ENCODE measurements at places on chromosomes 3 and 15.

GRCh38 chr15:48084759-48085590 lies 35.8 kb upstream of the SLC24A5 start:
- peak; percentile 8 for DNase-seq

DNA sequence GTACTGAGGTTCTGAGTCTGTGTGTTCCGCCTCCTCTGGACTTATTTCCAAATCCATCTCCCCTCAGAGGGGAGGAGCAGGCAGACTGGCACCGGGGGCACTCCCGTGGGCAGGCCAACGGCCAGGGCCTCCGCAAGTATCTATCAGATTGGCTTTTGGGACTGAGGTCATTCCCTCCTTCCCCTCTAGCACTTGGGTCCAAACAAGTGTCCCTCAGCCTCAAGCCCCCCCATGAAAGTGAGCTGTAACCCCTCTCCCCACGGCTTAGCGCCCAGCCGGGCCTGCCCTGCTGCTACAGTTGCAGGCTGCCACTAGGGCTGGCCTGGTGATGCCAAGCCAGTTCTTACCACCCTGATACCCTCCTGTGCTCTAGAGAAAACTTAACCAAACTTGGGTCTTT lies 17.4 kb downstream of the ITGA11 start:
- DNase-seq, result no peak

- DNase-seq, result no peak
Measured at GRCh38 chr15:72117486-72118016, 399 bp downstream of the MYO9A start.

- no peak for DNase-seq
Measured at GRCh38 chr3:16482194-16482769, 31.2 kb downstream of the RFTN1 start.

DNA sequence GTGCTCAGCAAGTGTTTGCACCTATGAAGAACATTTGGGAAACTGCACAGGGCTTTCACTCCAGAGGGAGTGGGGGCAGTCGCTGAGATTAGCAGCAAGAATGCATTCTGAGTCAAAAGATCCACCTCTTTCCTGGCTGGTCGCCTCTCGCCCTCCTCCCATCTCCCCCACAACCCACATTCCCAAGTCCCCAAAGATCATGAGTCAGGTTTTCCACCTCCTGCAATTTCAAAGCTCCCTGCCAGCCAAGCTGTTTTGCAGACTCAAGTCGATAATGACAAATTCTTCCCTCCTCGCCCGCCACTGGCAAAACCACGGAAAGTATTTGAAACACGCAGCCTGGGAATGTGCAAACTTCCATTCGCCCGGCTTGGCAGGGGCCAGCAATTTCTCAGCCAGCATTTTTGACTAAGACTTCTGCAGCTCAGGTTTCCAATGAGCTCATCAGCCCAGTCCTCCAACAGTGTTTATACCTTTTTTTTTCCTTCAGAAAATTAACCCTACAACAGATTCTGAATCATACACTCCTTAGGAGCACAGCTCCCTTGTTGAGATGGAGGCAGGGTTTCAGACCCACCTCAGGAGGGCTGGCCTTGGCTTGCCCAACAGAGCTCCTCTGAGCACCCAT lies 181.4 kb downstream of the SMAD6 start:
- DNase-seq, result no peak

DNA sequence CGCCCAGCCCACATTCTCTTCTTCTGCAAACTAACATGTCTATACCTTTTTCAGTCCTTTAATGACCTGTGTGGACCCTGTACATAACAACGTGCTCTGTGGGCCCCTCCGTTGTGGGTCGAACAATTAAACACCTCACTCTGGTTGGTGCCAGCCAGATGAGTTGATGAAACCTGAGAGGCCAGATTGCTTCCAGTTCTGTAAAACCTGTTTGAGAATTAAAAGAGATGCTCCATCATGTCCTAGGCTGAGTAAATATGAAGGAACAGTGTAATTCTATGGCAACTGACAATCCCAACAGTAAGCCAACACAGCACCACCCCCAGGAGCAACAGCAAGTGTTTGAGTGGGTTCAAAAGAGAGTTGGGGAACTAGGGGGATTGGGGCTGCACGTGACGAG lies 5.7 kb upstream of the THBS1 start:
- DNase-seq, result no peak

GRCh38 chr15:80844011-80844732 lies 65.0 kb downstream of the CEMIP start:
- no peak for DNase-seq

DNA sequence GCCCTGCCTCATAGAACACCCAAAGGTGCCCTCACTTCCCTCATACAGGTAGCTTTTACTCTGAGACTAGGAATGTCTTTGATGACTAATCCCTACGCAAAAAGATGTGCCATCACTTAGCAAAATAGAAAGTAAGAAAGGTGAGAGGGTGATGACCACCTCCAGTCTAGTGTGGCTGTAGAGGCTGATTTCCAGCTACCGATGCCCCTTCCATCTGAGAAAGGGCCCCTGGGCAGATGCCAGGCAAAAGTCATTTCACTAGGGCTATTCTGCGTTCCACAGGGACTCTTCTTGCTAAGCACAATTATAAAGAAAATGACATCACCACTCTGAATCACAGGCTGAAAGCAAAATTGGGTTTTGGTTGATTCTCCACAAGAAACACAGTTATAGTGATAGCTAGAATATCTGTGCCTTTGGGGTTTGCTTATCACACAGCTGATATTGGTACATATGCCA lies 77.4 kb downstream of the RBPMS2 start:
- no peak for DNase-seq

DNA sequence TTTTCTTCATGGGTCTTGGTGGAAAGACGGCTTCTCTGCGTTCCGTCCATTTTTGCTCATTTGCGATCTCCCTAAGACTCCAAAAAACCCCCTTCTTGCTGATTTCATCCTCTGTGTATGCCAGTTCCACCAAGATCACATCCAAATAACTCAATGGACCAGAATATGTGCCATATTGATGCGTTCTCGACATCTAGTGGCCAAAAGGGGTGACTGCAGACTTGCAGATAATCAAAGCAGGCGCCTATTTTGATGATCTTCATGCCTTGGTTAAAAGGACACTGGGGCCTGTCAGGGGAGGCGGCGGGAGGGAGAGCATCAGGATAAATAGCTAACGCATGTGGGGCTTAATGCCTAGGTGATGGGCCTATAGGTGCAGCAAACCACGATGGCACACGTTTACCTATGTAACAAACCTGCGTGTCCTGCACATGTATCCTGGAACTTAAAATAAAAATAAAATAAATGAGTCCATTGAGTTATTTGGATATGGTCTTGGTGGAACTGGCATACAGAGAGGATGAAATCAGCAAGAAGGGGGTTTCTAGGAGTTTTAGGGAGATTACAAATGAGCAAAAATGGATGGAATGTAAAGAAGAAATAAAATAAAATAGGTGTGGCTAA lies 104.2 kb upstream of the RAD18 start:
- peak; percentile 59 for DNase-seq

GRCh38 chr3:46395766-46396530 lies 10.9 kb downstream of the CCR5AS start:
- DNase-seq, result no peak

DNA sequence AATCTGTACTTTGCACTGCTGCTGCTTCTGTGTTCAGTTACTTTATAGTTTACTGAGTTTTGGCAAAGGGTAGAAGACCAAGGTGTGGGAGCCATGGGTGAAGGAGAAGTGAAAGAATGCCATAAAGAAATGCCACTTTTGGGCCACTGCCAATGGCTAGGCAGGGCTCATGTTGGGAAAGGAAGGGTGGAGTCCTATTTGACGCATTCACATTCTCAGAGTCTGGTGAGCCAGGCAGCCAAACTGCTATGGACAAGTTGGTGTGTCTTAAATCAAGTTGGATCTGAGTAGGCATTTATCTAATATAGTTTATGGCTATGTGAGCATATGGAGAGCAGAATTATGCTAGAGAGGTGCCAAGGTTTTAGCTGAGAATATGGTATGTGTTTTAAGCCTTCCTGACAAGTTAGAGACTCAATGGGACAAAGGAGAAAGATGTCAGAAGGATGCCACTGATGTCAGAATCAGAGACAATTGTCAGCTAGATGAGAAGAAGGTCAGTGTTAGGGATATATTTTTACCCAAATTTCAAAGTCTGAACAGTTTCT lies 296.1 kb downstream of the AGBL1 start:
- DNase-seq, result no peak

- DNase-seq, result no peak
Measured at GRCh38 chr15:33099739-33100138, 94.8 kb downstream of the FMN1 start.

GRCh38 chr3:5053021-5053831 lies 68.9 kb upstream of the ARL8B start:
- no peak for DNase-seq

- DNase-seq, result no peak
Measured at GRCh38 chr3:123805504-123805903, 78.6 kb downstream of the MYLK start.

DNA sequence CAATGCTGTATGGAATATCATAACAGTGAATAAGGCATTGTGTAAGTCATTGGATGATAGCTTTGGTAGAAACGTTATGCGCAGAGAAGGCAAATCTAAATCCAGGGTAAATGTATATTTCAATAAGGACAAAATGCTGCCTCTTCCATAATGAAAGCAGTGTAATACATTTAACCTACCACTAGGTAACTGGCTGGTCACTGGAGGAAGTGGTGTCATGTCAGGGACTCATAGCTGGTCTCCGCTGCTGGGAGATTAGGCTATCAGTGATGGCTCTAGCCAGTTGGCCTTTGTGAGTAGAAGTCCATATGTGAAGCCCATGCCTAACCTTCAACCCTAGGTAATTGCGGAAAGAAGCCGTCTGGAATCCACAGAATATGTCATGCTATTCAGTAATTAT lies 140.9 kb downstream of the NLGN1 start:
- no peak for DNase-seq

DNA sequence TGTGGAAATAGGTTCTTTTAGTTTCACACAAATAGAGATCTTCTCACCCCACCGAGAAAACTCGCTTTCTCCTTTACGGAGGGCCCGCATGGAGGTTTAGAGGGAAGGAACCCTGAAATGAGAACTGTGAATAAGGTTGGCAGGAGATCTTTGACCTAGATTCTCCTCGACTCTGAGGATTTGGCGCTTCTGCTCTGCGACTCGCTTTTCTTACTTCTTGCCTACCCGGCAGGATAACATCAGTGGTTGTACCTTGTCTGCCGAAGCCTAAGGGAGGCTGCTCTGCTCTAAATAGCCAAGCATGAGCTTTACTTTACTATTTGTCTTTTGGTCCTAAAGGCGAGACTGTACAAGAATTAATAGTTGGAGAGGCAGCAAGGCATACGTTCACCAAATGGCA lies 473.3 kb upstream of the TPRG1 start:
- no peak for DNase-seq

DNA sequence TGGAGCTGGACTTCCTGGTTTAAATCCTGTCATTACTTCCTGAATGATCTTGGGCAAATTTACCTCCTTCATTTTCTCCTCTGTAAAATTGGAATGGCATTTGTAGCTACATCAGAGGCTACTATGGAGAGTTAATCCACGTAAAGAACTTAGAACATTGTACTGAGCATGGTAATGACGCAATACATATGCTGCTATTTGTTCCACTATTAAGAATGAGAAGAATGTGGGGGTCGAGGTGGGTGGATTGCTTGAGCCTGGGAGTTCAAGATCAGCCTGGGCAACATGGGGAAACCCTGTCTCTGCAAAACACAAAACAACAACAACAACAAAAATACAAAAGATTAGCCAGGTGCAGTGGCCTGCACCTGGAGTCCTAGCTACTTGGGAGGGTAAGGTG lies 250.6 kb downstream of the RYR3 start:
- DNase-seq, result no peak

GRCh38 chr3:114896978-114897377 lies 250.1 kb downstream of the ZBTB20 start:
- DNase-seq, result no peak

- no peak for DNase-seq
Measured at GRCh38 chr3:142968319-142969025, 5.0 kb upstream of the PAQR9 start.

GRCh38 chr3:141602706-141603105 lies 115.9 kb downstream of the RASA2 start:
- DNase-seq, result no peak

DNA sequence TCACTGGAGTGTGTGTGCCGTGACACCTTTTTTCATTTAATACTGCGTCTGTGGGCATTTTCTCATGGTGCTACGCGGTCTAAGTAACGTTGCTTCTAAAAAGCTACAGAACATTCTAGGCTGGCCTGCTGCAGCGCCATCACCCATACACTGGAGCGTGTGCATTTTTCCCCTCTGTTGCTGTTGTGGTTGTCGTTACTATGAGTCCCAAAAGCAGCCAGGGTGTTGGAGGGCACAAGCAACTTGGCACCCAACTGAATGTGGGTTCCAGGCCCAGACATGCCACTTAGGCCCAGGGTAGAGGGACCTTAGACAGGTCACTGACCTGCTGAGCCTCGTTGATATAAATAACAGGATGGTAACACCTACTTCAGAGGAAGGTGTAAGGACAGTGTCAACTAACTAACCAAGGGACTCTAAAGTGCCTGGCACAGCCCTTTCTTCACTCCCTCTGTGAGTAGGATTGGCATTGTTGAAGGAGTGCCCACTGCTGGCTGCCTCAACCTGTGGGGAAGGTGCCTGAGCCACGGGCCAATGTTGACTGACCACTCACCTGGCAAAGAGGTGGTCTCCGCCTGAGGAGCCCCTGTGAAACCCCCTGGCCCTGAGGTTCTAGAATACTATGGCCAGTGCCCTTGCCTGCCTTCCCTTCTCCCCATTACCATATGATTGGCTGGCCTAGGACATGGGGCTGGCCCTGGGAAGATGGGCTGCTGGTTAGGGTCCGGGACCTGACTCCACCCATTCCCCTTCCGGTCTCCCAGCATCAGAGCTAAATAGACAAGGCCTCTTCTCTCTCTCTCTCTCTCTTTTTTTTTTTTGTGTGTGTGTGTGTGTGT lies 3.5 kb downstream of the CSK start:
- DNase-seq, result no peak

DNA sequence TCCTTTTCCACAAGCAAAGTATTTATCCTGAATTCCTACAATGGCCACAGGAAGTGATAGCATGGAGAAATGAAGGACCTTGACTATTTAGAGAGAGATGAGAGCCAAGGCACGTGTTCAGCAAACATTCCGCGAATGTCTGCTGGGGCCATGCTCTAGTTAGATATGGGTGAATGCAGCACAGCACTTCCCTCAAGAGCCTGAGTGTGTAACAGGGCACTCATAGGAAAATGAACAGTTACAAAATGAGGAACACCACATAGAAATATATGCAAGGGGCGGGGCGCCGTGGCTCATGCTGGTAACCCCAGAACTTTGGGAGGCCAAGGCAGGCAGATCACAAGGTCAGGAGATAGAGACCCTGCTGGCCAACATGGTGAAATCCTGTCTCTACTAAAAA lies 406.9 kb downstream of the NR2F2 start:
- no peak for DNase-seq
